ENCODE measurements at places on chromosomes 5 and 9. TPM values are rescaled to one million over a fixed set of nuclear protein-coding genes. Genes with fewer than 3 reads are reported as not detected.

DNA sequence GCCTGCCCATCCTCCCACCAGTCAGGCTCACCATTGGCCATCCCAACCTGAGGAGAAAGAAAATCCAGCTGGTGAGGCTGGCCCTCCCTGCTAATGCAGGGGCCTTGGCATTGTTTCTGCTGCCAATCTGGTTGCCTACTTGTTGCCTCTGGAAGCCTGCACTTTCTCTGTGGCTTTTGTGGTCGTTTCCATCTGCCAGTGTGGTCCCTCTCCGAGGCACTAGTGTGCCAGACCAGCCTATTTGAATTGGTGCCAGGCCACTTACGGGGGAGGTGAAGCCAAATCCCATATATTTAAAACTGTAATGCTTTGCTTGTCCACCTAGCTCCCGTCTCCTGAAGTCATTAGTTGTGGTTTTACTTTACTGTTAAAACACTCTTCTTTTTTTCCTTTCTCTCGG, 213.4 kb upstream of the ADAMTSL1 start:
- DNase-seq: no peak

DNA sequence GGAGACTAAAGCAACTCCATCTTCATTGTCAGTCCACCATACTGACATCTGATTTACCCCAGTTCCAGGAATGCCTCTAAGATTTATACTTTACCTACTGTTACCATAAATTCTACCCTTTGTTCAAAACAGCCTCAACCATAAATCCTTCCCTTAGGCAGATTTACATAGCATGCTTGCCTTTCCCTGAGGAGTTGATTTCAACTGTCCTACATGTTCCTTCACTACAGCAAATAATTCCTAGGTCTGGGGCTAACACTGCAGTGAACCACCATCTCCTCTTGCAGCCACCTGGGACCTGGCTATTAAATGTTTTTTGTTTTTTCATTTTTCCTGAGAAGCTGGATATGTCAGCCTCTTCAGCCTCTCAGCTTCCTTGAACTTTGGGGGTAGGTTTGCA, 166.9 kb upstream of the PDE4D start:
- DNase-seq: no peak

- no peak for DNase-seq
Measured at GRCh38 chr5:5983261-5983980, 394.9 kb downstream of the MED10 start.

DNA sequence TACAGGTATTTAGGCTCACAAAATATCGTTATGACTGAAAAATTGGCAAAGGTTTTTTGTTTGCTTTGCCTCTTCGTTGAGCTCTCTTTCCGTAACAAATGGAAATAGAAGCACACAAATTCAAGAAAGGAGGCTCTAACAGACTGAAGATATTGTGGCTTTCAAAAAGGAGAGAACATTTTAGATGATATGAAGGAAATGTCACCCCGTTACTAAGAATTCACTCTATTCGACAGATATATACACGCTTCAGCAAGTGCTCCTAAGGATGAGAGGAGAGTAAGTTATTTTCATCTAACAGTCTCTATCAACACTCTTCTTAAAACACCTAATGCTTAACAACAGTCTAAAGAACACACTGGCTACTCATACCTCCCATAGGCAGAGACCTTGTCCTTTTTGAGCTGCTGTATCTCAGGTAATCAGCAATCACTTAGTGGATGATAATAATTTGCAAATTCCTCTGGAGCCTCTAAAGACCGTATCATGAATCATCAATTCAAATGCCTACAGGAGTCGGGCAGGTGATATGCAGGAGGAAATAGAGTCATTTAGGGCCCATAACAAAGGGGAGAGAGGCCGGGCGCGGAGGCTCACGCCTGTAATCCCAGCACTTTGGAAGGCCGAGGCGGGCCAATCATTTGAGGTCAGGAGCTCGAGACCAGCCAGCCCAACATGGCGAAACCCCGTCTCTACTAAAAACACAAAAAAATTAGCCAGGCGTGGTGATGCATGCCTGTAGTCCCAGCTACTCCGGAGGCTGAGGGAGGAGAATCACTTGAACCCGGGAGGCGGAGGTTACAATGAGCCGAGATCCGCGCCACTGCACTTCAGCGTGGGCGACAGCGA, 1.4 kb upstream of the HSDL2 start:
- DNase-seq: peak; percentile 16

DNA sequence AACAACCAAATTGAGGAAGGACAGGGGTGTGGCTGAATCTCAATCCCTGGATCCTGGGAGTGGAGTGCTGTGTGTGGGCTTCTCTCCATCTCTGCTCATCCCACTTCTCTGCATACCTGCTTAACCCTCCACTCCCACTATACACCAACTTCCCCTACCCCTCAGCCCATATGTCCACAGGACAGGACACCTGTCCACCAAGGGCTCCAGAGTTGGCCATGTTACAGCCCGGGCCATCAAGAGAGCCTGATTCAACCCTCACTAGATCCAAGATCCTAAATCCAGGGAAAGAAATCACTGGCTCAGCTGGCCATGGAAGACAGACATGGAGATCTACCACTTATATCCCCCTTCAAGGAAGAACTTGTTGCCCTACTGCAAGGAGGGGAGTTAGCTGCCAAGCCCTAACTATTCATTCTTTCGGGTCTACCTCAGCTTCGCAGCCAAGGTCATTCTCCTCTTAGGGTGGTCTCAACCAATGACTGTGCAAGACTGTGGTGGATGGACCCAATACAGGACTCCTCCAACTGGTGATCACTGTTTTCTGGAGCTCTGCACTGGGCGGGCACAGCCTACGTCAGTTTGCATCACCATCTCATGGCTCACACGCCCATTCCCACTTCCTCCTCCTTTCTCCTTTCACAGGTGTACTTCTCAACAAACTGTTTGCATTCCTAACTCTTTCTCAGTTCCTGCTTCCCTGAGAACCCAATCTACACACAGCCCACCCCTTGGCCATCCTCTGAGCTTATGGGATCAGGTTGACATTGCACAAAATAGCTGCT, 53.7 kb upstream of the ZBTB43 start:
- no peak for DNase-seq

- DNase-seq: no peak
Measured at GRCh38 chr5:81023261-81023970, 63.3 kb downstream of the RASGRF2 start.

- peak; percentile 4 for DNase-seq
Measured at GRCh38 chr5:37090123-37090726, 159.0 kb downstream of the CPLANE1 start.

GRCh38 chr5:93608855-93609254, 25.8 kb downstream of the NR2F1 start:
- DNase-seq: no peak

The ZDHHC11B gene
- polyA plus RNA-seq: not detected

The ADGRD2 gene
- not detected for polyA plus RNA-seq

All from endothelial cell of umbilical vein (primary cell).